Effector CD8-positive, alpha-beta T cell (primary cell): ENCODE measurements at places on chromosomes 11 and 22.

- DNase-seq, result no peak
Observed at GRCh38 chr11:70886256-70886655, 366.1 kb downstream of the SHANK2 start.

- no peak for DNase-seq
Observed at GRCh38 chr22:25051983-25052710, 99.6 kb downstream of the KIAA1671 start.

DNA sequence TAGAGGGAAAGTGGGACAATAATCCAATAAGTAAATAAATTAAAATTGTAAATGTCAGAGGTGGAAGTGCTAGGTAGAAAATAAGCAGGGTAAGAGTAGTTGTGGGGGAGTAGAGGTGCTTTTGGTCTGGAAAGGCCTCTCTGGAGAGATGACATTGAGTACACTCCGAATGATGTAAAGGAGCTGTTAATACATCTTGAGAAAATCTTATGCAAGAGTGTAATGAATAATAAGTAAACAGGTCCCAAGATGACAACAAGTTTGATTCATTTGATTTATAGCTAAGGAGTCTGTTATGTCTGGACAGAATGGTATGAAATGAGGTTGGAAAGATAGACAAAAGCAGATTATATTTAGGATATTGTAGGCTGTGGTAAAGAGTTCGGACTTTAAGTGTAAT lies 87.5 kb downstream of the TMEM135 start:
- no peak for DNase-seq

DNA sequence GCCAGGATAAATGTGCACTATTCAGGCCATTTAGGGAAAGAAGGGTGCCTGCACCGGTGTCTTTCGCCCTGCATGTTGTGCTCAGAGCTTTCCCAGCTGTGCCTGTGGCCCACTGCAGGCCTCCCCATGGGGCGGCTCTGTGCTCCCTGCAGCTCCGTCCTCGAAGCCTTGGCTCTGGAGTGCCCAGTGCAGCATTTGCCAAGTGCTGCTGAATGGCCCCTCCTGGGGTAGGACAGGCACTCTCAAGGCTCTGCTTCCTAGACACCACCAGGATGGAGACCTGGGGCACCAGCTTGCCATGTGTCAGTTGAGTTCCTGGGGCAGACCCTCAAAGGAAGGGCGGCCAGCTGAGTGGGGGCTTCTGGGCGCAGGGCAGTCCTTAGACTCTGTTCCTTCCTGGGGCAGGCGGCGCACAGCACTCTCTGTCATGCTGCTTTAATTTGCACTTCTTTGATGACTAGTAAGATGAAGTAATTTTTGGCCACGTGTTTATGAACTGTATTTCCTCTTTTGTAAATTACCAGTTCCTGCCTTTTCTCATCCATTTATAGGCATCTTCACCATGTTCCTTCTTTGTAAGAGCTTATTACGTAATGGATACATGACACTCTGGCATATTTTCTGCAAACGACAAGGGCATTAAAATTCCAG lies 32.1 kb upstream of the GNB1L start:
- no peak for DNase-seq

GRCh38 chr11:70120674-70121073 lies 42.6 kb downstream of the ANO1 start:
- DNase-seq, result no peak

- no peak for DNase-seq
Observed at GRCh38 chr11:26063915-26064314, 268.0 kb upstream of the ANO3 start.

- no peak for DNase-seq
Observed at GRCh38 chr22:39311592-39312400, 7.6 kb downstream of the RPL3 start.
